ENCODE measurements at places on chromosomes 1 and 21. TPM values are rescaled to one million over a fixed set of nuclear protein-coding genes. Genes with fewer than 3 reads are reported as not detected.

The DISC1 gene
- 19.8 TPM for total RNA-seq

The APOBEC4 gene
- not detected for total RNA-seq

The LRRC53 gene
- total RNA-seq = not detected

The RGS1 gene
- 428 TPM for total RNA-seq

The DENND2D gene
- 60.7 TPM for total RNA-seq

The MMEL1 gene
- total RNA-seq = 0.67 TPM
